Activated CD8-positive, alpha-beta memory T cell treated with anti-CD3 and anti-CD28 coated beads, Interleukin-2, amount 10 ng/mL, durations not matched to agents 7 days and 5 days (primary cell): ENCODE measurements at places on chromosomes 7 and 10. TPM values are rescaled to one million over a fixed set of nuclear protein-coding genes. Genes with fewer than 3 reads are reported as not detected.

The SLC13A1 gene
- not detected for total RNA-seq

The SDK1 gene
- 0.06 TPM for total RNA-seq

The CHST3 gene
- total RNA-seq = not detected

The GRM8 gene
- not detected for total RNA-seq

The CLEC5A gene
- not detected for total RNA-seq

The MASTL gene
- total RNA-seq = 49.2 TPM

The EFCAB10 gene
- not detected for total RNA-seq
